ENCODE measurements at places on chromosomes 6 and 20. TPM values are rescaled to one million over a fixed set of nuclear protein-coding genes. Genes with fewer than 3 reads are reported as not detected.
A peak's percentile ranks its signal among the peaks of the same experiment; 100 is the strongest.

The SEMG1 gene
- total RNA-seq = not detected

The SYNDIG1 gene
- 0.16 TPM for total RNA-seq

The OOEP gene
- total RNA-seq = not detected

The GRM4 gene
- 0.14 TPM for total RNA-seq

The ZNF831 gene
- 1.8 TPM for total RNA-seq

The LY6G6C gene
- not detected for total RNA-seq

The PTGIS gene
- total RNA-seq = 97.6 TPM

The CCM2L gene
- total RNA-seq = 4.6 TPM

DNA sequence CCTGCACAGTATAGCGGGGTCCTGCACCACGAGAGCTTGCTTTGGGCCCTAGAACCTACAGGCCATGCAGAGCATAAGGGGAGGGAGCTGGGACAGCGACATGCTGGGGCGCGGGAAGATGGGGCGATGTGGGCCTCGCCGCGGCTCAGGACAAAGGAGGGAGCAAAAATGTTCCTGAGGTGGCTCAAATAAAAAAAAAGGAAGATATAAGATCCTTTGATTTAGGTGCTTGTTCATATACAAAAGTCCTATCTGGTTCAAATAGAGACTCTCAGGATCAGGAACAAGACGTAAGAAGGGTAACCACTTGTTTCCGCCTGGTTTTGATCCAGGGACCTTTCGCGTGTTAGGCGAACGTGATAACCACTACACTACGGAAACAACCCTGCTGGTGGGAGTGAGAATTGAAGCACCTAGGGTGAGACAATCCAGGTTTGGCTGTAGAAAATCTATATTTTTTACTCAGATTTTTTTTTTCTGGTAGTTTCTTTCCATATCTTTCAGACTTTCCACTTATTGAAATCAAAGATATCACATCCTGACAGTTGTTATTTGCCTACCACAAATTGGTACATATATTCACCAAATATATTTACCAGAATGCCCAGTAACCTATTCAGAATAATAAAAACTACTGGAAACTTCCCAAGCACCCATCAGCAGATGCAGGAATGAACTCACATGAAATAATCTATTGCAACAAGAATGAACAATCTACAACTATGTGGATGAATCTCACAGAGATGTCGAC lies 177.9 kb upstream of the ZNF184 start:
- H3K36me3 ChIP-seq = no peaks in the 10 kb centered on the region
- no peak for DNase-seq
- peaks cover 21% of the 10 kb centered on the region for H3K27me3 ChIP-seq
- no peaks in the 10 kb centered on the region for H3K4me1 ChIP-seq
- no peak overlapping the region for H3K27ac ChIP-seq

DNA sequence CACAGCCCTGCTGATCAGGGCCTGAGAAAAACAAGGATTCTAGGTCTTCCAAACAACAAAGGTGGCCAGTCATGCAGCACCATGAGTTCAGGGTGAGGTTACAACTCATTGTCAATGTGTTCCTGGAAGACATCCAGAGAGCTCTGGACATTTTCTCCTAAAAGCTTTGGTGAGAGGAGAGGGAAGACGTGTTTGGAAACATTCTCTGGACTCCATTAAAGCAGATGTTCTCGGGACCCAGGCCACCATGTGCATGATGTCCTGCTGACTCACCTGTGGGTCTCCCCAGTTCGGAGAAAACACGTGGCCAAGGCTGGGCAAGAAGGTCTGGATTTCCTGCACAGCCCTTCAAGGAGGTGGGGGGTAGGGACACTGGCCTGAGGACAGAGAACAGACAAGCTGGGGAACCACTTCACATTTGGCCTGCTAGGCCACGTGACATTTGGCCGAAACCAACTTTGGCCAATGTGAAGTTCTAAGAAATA lies 61.6 kb downstream of the KCNB1 start:
- DNase-seq = peak; percentile 96
- no peaks in the 10 kb centered on the region for H3K36me3 ChIP-seq
- H3K27ac ChIP-seq = peak overlapping the region; percentile 90
- H3K27me3 ChIP-seq = no peaks in the 10 kb centered on the region

DNA sequence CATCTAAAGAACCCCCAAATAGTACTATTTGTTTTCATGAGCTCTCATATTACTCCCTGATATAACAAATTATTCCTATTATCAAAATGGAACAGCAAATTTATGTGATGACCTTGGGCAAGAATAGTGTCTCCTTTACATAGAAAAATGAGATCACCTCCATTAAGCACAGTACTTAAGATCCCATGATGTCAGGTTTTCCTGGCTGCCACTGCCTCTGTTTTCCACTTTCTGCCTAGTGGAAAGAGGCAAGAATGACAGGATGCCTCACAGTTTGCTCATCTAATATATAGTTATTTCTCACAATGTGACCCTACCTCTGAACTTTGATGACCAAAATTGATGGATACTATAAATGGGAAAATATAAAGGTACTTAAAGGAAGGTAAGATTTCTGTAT lies 260.1 kb upstream of the SGK1 start:
- H3K4me3 ChIP-seq = no peak overlapping the region
- no peak for DNase-seq

GRCh38 chr20:63592661-63593060 lies 18.6 kb upstream of the HELZ2 start:
- H3K4me3 ChIP-seq = no peak overlapping the region
- H3K4me1 ChIP-seq = no peaks in the 10 kb centered on the region
- H3K36me3 ChIP-seq = peaks cover 85% of the 10 kb centered on the region

DNA sequence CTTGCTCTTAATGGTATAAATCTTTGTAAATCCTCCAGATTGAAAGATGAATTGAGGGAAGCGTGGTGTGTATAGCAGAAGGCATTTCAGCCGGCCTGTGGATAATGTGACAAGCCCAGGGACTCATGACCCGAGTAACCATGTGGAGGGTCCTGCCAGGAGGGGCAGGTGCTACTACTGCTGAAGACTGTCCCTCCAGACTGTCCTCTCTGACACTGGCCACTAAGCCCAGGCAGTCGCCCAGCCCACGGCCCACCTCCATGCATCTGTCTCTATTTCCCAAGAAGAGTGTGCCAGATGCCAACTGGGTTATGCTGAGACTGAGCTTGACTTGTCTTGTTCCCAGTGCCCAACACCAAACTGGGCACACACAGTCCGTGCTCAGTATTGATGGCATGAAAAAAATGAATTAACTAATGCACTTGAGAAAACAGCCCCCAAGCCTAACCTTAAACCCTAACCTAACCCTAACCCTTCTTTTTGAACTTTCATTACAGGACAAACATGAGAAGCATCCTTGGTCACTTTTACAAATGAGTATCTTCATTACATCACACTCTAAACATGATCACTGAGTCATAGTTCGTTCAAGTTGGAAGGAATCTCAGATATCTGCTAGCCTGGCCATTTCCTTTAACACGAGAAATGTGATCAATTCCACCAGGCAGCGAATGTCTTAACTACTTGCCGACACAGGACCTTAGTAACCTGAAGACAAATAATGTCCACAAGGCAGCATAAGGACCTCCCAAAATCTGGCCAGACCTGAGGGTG lies 182.2 kb upstream of the RREB1 start:
- no peaks in the 10 kb centered on the region for H3K4me1 ChIP-seq
- no peak overlapping the region for H3K4me3 ChIP-seq
- H3K27ac ChIP-seq = no peak overlapping the region

DNA sequence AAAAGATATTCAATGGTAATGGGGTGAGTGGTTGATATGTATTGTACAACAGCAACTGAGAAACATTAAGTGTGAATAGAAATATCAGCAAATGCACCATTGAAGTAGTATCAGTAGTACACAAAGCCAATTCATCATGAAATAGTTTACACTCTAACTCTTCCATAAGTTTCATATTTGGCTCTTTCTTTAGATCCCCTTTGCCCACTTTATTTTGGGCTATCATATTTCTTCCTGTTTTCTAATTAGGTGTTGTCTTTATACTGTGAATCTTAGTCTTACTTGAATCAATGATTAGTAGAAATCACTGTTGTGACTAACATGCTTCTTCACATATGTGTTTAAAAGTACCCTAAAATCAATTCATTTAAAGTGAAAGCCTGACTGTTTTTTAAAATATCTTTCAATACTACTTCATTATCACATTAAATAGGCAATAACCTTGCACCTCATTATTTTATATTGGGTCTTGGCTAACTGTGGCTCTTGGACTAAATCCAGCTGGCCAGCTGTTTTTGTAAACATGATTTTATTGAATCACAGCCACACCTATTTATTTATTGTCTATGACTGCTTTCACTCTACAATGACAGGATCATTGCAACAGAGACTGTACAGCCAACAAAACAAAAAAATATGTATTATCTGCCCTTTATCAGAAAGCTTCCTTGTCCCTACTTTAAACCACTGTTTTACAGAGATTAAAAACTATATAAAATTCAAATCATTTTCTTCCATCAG lies 38.9 kb downstream of the EYS start:
- DNase-seq = no peak
- H3K4me3 ChIP-seq = no peak overlapping the region
- no peak overlapping the region for H3K27ac ChIP-seq
- H3K4me1 ChIP-seq = no peaks in the 10 kb centered on the region

DNA sequence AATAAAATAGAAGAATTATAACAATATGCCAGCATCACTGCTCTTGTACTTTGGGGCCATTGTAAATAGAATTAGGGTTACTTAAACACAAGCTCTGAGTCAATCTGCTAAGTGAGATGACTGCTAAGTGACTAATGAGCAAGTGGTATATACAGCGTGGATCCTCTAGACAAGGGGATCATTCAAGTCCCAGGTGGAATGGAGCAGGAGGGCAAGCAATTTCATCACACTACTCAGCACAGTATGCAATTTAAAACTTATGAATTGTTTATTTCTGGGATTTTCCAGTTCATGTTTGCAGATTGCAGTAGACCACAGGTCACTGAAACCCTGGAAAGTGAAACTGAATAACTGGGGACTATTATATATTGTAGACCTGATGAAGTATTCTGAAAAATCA lies 235.3 kb downstream of the BTBD3 start:
- no peaks in the 10 kb centered on the region for H3K36me3 ChIP-seq
- H3K27ac ChIP-seq = no peak overlapping the region
- no peak for DNase-seq

DNA sequence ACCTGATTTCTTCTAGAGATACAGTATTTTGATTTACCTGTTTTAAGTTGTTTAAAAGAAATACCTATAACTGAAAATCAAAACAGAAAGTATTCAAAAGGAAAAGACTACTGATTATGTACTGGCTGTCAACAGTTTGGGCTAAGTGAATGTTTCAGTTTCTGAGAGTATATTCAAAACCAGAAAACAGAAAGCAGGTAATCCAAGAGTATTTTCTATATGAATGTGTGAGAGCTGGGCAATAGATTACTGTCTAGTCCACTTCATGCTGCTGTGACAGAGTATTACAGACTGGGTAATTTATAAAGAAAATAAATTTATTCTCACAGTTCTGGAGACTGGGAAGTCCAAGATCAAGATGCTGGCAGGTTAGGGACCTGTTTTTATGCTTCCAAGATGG lies 261.0 kb downstream of the ARHGAP18 start:
- H3K4me3 ChIP-seq = no peak overlapping the region
- H3K36me3 ChIP-seq = no peaks in the 10 kb centered on the region
- DNase-seq = no peak

Data from sigmoid colon (tissue), 7 donors.